ENCODE measurements at places on chromosomes 5 and 9.

DNA sequence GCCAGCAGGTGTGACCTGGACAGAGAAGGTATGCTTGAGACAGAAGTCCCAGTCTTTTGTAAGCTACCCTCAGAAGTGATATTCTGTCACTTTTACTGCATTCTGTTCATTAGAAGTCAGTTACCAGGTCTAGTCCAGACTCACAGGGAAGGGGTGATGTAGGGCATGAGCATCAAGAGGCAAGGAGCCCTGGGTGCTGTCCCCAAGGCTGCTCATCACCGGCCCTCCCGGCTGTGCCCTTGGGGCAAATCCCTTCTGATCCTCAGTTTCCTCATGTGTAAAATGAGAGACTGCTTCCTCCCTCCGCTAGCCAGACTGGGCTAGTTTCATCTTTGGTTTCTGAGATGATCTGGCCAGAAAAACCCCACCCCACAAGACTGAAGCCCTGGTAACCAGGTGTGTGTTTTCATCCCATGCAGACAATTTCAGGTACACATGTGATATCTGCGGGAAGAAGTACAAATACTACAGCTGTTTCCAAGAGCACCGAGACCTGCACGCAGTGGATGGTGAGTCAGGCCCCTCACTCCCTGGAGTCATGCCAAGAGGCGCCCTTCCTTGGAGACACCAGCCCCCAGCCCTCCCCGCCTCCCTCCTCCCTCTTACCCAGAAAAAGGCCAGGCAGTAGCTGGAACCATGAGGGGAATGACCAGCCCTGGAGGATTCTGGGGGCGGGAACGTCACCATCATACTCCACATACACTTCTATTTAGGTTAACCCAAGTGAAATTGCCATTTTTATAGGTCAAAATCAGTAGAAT lies 71.0 kb downstream of the AMBP start:
- DNase-seq: no peak

DNA sequence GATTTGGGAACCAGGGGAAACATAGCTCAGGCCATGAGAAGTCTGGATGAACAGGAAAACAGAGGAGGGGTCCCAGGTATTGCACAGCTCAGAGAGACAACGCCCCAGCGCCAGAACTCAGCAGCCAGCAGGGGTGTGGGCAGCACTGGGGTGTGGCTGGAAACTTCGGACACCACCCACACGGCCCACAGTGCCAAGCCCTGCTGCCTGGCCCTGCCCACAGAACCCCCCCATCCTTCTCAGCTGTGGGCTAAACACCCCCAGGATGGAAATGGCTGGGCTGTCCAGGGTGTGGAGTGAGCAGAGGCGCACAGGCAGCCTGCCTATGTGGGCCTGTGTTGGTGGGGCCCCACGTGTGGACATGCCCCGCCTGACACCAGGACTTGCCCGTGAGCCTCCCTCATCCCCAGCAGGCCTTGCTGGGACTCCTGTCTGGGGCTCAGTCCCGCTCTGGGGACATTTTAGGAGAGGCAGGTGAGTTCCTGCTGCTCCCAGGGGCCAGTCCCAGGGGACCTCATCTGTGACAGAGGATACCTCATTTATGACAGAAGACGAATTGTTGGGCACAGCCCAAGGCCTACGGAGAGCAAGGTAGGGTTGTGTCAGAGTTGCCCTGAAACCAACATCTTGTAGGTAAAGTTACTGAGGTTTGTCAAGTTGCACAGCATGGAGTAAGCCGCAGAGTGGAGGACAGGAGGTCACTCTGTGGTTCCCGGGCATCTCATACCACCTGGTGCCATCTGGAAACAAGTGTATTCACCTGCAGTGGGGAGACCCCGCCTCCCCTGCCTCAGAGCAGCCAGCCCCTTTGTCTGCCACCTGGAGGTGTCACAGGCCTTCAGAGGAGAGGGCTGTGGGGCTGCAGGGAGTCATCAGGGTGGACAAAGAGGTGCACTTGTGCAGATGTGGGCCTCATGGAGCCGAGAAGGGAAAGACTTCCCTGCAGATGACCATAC lies 183.2 kb downstream of the AUH start:
- DNase-seq: no peak

DNA sequence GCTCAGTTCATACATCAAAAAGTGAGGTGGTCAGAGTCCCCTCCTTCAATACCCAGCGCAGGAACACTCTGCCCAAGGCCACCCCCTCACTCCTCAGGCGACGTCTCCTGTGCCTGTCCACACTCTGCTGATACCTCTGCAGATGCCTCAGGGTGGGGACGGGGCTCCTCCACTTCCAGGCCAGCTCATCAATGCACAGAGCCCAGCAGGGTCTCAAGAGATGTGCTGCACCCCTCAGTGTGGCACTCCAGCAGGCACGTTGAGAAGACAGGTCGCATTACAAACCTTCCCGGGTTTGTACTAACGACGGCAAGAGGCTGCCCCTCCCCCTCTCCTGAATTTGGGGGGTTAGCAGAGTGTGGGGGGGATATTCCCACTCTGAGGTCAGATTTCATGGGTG lies 128.5 kb downstream of the ZNF354C start:
- no peak for DNase-seq

- DNase-seq: no peak
Measured at GRCh38 chr5:31626156-31626555, 12.8 kb upstream of the PDZD2 start.

DNA sequence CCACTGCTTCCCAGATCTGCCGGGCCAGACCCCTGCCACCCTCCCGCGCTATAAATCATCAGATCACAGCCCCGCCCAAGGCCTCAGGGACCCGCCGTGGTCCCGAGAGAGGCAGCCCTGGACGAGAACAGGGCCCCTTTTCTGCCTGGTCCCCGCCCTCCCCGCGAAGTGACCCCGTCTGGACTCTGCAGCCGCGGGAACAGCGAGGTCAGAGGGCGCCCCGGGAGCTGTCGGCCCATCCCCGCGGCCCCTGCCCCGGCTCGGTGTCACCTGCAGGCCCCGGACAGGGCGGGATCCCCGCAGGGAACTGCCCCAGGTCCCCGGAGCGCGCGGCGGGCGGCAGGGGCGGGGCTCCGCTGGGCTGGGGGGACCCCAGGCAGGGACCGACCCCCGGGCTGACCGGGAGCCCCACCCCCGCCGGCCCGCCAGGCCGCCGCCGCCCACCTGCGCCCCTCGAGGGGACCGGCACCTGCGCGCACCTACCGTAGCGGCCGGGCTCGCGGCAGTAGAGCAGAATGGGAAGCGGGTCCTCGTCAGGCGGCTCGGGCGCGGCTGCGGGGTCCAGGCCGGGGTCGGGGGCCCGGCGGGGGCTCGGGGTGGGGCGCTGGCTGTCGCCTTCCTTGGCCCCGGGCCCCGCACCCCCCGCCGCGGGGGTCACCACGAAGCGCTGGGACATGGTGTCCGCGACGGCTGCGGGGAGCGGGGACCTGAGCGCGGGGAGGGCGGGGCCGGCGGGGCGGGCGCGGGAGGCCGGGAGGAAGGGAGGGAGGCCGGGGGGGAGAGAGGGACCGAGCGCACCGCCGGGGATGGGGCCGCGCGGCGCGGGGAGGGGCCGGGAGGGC lies 43.5 kb upstream of the SLC12A7 start:
- DNase-seq: no peak

DNA sequence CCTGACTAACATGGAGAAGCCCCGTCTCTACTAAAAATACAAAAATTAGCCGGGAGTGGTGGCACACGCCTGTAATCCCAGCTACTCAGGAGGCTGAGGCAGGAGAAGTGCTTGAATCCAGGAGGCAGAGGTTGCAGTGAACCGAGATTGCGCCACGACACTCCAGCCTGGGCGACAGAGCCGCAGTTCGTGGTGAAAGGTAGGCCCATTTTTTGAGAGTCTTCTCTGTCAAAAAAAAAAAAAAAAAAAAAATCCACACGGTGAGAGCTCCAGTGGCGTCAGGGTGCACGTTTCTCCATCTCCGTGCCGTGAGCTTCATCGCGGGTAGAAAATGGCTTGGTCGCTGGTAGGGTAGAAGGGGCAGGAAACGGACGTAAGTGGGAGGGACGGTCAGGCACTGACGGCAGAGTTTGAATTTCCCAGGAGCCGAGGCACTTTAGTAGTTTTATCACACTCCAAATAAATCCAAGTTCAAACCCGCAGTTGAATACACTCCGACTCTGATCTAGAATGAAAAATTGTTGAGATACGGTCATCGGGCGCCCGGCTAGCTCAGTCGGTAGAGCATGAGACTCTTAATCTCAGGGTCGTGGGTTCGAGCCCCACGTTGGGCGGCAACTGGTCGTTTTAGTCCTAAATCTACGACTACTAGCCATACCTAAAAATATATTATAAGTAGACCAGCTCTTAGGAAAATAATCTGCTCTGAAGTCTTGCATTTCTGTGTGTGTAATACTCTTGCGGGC lies 2.4 kb upstream of the TRIM7 start:
- DNase-seq: peak; percentile 87

GRCh38 chr9:120158221-120158620 lies 421.7 kb downstream of the CDK5RAP2 start:
- no peak for DNase-seq

DNA sequence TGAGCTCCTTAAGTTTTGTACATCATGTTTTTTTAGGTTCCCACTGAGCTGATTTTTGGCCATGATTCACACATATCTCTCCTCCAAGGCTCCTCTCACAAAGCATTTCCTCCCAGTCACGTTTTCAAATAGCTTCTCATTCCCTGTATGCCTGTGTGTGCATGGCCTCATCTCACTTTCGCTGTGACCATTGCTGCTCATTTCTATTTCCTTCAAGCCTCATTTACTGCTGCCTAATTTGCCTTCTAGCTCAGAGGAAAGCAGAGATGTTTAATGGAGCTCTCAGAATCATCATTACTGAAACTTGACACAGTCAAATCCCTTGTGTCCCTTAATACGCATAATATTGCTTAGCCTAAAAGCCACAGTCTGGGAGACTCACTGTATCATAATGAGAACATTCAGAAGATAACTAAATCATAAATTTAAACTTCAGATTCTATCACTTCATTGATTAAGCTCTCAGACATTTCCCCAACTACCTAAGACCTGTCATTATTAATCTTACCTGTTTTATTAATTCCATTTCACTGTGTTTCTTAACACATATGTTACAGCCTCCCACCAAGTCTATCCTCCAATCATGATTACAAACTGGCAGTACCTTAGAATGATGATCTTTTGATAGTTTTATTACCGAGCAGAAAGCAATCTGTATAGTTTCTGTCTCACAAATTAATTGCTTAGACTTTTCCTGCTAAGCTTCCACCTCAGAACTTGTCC lies 278.3 kb upstream of the PTGER4 start:
- no peak for DNase-seq

DNA sequence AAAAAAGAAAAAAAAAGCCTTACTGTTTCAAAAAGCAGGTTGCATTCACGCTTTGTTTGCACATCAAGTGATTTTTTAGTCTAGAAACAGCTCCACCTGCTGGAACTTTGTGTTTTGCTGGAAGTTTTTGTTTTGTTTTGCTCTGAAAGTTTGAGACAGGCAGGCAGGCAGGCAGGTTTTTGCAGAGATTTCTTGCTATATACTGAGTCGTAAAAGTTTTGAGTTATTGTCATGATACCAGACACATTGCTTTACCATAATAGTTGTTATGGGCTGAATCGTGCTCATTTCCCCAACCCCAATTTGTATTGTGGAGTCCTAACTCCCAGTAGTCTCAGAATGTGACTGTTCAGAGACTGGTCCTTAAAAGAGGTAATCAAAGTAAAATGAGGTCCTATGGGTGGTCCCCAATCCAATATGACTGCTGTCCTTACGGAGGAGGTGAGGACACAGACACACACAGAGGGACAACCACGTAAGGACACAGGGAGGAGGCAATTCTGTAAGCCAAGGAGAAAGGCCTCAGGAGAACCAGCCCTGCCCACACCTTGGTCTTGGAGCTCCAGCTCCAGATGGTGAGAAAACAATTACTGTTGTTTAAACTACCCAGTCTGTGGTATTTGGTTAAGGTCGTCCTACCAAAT lies 20.9 kb downstream of the OR2Y1 start:
- peak; percentile 23 for DNase-seq

DNA sequence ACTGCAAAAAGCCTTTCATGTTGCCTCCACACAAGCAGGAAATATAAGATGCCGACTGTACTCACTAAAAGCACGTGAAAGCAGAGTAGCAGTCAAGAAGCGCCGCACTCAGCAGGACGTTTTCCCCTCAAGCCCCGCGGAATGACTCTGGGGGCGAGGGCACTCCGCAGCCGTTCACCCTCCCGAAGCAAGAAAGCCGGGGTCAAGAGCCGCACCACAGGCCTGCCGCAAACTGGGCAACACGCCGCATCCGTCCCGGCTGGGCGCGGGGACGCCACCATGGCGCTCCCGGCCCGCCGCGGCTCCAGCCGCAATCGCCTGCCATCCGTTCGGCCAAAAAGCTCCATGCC lies 364 bp downstream of the RPS6 start:
- no peak for DNase-seq

DNA sequence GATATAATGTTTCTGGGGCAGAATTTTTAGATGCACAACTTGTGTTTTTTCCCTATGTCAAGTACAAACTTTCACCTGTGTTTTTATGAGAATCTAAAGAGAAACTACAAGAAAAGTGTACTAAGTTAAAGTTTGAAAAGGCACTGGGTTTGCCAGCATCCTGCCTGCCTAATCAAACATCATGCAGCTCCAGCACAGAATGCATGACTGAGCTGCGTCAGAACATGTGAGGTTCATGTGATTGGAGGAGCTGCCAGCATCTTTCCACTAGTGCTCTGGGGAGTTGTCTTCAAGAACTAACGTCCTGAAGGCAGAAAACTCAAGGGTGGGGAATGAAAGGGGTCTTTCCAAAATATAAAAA lies 46.1 kb upstream of the RIC1 start:
- DNase-seq: no peak

DNA sequence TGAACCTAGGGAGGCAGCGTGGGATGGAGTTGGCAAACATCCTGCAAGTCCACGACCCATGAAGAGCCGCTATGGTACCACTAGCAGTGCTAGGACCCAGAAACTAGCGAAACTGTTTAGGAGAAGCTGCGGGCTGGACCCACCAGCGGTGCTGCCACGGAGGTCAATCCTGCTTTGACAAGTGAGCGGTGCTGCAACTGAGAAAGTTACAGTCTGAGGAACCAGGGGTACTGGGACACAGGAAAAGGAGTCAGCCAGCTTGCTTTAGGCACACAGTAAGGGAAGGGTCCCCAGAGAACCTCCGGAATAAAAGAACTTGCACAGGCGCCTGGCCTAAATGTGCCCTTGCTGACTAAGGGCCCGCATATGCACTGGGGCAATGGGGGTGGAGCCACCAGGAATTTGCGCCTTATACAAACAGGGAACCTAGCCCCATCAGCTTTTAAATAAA lies 23.6 kb upstream of the ANXA2R start:
- no peak for DNase-seq

DNA sequence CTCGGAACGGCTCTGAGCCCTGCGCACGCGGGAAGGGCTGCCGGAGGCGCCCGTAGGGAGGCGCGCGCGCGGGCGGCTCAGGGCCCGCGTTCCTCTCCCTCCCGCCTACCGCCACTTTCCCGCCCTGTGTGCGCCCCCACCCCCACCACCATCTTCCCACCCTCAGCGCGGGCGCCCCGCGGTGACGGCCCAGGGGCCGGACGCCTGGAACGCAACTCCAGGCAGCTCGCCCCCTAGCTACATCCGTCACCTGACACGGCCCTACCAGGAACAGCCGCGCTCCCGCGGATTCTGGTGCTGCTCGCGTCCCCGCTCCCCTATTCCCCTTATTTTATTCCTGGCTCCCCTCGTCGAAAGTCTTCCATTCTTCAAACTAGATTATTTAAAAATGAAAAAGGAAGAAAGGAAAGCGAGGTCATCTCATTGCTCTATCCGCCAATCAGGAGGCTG lies at the start of gene CDKN2B-AS1:
TSS of gene CDKN2B-AS1 (plus strand) at position 236 of the 450 bp plus-strand sequence.
- DNase-seq: no peak

- DNase-seq: no peak
Measured at GRCh38 chr5:73454379-73455036, 5.9 kb upstream of the FOXD1 start.

Measured in activated T-cell treated with anti-CD3 and anti-CD28 coated beads for 24 hours (primary cell).